ENCODE measurements at places on chromosomes 2 and 18.

GRCh38 chr2:8549273-8549922, 132.5 kb upstream of the ID2 start:
- peak; percentile 53 for DNase-seq

DNA sequence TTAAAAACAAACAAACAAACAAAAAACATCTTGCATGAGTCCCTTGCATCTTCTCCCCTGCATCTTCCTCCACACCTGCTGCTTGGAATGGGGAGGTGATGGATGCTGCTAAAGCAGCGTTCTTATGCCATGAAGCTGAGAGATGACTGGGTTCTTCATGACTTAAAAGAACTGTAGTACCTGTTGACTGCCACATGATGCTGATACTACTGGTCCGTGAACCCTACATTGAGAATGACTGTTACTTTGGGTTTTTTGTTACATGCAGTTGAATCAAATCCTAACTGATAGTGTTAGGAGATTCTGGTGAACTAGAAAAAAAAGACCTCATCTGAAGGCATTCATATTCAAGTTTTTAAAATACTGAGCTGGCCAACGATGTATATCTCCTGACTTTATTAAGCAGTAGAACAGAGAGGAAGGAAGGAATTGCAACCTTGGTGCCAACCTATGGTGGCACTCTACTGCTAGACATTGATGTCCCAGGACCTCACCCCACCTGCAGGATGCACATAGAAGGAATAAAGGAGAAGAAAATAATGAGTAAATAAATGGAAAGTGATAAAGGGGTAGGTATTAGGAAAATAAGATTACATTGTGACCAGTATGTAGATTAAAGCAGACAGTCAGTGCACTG, 63.2 kb upstream of the SPAG16 start:
- DNase-seq, result no peak

GRCh38 chr2:120445449-120446143, 99.7 kb downstream of the INHBB start:
- DNase-seq, result peak; percentile 24

- no peak for DNase-seq
Measured at GRCh38 chr2:105977212-105977611, 216.9 kb downstream of the UXS1 start.

DNA sequence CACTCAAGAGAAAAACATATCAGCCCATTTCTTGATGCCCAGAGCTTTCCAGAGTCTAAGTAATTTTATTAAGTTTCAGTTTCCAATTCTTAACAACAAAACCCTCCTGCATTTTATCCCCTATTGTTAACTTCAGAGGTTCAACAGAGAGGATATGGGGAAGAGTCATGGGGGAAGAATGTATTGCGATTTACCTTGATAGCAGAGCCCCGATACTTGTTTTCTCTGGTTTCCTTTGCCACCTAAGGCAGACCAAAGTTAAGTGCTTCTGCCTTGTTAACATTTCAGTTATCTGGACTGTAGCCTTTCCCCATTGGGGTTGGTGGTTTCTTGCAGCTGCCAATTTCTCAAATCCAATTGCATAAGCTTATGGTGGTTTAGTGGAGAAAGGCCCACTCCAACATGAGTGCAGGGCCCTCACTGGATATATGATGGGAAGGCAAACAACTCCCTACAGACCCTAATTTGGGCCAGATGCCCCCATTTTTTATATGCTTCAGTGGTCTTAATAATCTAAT, 82.0 kb upstream of the ITGB6 start:
- DNase-seq, result no peak

- no peak for DNase-seq
Measured at GRCh38 chr18:72868585-72869225, 918 bp upstream of the NETO1 start.

GRCh38 chr2:237689336-237690131, 62.1 kb downstream of the LRRFIP1 start:
- peak; percentile 83 for DNase-seq

- DNase-seq, result no peak
Measured at GRCh38 chr2:74834792-74835755, 1.1 kb downstream of the HK2 start.

GRCh38 chr18:74303936-74304335, 11.7 kb upstream of the C18orf63 start:
- no peak for DNase-seq

- no peak for DNase-seq
Measured at GRCh38 chr2:102592601-102593000, 26.8 kb upstream of the SLC9A2 start.

GRCh38 chr2:53655256-53655655, 112.3 kb upstream of the CHAC2 start:
- no peak for DNase-seq

DNA sequence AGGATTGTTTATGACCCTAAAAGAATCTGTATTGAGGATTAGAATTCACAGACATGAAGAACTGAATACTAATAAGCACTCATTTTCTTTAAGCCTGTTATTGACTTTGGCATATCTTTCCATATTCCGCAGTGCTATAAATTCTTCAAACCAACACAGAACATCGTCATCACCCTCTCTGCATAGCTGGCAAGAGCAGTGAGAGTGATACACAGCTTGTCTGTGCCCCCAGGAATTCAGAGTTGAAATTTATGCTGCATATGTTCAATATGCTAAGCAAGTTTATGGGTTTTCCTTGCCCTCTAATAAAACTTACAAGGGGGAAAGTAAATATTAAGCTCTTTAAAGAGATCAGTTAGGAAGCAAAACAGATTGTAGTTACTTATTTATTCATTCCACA, 32.7 kb downstream of the CTLA4 start:
- DNase-seq, result no peak

DNA sequence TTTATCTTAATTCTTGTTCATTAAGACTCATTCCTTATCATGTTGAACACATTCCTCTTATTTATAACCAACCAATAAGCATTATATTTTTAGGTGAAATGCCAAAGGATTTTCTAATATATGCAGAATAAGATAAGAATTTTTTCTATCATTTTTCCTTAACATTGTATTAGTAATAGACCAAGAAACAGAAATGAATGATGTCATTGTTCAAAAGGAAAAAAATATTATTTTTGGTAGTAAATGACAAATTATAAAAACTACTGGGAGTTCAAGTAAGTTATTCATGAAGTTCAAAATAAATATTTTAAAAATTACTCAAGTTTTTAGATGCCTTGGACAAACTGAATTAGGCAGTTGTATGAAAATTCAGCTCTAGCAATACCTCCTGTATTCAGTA, 25.5 kb downstream of the DCAF17 start:
- DNase-seq, result no peak

DNA sequence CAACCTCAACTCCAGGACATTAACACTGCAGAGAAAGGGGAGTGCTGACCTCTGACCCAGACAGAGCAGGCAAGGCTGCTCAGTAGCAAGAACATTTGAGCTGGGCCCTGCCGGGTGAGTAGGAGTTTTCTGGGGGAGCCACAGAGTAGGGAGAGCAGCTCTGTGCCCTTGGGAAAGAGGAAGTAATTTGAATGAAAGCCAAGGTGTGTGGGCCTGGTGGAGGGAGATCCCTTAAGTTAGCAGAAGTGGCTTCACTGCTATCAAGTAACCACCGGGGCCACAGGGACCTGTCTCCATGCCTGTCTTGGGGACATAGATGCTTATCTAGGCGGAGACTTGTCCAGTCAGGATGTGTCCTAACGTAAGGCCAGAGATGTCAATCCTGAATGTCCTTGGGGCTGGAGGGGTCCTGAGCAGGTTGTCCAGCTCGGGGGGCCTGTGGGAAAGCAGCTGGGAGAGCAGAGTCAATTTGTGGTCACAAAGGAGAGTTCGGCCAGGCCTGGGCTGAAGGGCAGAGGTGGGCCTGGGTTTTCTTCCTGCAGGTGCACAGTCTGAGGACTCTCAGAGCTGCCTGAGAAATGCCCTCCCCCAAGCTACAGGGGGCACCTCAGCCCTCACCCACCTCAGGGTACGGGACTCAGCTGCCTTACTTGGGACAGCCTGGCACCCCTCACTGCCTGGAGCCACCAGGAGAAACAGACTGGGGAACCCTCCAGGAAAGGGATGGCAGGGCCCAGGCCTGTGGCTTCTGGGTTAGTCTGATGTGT, 15.0 kb upstream of the OTOF start:
- DNase-seq, result no peak

DNA sequence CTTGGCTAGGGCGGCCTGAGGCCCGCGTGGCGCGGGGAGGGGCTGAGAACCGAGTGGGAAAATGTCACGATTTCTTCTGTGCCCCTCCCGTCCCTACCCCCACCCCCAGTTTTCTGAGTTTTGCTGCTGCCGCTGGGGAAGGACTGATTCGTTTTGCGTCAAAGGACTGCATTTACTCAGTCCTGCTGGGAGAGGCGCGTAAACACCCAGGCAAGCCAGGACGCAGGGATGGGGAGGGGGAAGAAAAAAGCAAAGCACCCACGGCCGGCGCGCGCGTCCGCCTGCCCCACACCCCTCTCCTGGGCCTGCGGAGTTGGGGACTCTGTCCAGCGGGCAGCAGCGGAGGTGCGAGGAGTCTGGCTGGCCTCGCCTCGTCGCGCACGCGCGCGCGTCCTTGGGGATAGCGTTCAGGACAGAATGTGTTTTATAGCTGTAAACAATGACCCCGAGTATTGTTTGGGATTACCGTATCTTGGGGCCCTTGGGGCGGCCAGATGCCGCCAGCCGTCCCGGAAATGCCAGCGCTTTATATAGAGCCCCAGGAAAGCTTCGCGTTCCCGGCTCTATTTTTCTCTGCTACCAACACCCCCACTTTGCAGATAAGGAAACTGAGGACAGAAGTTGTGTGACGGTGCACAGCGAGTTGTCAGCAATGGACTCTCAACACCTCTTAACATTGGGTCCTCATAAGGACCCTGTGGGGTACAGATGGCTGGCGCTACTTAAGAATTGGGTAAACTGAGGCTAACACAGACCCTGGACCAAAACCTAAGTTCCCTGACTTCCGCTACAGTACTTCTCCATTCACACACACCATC, 1.7 kb upstream of the FOSL2 start:
- DNase-seq, result peak; percentile 94

DNA sequence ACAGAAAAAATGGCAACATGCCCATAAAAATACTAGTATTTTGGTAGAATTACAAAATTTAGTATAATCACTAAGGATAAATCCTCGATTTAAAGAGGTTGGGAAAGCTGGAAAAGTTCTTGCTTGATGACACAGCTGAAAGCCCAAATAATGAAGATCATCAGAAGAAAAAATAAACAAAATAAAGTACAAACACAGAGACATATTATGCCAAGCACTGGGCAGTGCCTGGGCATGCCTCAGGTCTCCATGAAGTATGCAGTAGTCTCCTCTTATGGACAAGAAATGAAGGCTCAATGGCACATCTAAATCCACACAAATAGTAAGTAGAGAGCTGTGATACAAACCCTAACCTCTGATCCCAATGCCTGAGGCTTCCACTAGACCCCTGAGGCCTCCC, 57.7 kb downstream of the RNU4ATAC start:
- DNase-seq, result no peak

DNA sequence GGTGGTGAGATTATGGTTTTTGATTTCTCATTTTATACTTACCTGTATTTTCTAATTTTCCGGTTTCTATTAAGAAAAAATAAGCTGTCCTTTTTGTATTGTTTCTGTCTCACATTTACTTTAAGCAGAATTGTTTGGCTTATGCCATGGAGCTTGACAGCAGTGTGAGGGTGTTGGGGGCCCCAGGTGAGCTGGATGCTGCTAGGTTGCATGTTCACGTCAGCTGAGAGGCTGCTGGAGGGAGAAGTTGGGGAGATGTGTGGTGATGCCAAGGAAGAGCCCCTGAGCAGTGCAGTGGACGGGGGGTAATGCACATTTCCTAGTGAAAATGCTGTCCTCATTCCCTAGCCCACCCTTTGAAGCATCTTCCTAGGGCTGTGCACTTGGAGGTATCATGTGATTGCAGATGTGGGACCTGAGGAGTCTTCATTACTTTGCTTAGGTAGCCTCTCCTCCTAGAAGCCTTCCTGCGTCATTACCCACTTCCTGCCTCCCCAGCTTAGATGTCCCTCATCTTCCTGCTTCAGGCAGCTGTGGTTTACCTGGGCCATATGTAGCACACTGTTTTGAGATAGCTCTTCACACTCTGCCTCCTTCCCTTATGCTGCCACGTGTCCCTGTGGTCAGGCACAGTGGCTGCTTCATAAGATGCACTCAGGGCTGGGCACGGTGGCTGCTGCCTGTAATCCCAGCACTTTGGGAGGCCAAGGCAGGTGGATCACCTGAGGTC, 16.2 kb downstream of the ATG16L1 start:
- no peak for DNase-seq

- peak; percentile 26 for DNase-seq
Measured at GRCh38 chr2:19874726-19875125, 27.1 kb downstream of the TTC32 start.

DNA sequence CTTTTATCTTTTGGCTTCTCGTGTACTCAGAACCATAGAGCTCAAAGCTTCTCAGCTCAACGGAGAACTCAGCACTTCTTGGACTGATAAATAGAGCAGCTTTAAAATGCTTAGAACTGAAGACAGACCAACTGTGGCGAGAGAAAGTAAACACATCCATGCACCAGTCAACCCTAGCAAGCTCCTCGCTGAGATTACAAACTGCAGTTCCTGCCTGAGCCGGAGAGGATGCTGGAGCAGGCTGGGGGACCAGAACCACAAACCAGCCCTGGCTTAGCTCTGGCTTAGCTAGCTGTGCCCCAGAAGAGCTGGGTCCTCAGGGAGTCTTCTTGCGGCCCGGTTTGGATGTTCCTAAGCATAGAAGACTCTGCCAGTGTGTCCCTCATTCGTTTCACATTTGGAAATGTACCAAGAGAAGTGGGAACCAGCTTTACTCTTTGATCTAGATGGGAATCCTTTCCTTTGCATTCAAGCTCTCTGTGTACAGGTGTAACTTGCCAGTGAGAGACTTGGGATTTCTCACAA, 5.6 kb downstream of the PAX8 start:
- DNase-seq, result no peak

DNA sequence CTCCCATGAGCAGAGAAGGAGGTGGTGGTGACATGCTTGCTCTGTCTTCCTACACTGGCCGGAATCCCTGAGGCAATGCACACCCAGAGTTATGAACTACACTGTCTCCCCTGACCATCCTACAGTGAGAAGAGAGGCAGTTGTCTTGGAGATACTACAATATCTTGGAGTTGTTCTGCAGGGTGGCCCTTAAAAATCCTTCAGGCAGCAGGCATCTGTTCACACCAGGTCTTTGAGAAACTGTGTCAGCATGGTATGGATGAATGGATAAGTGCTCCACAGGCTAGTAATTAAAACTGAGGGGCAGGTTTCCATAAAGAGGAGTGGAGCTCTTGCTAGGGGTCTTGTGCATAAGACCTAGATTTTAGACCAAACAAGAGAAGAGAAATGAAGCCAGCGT, 223.7 kb upstream of the COPS8 start:
- no peak for DNase-seq

DNA sequence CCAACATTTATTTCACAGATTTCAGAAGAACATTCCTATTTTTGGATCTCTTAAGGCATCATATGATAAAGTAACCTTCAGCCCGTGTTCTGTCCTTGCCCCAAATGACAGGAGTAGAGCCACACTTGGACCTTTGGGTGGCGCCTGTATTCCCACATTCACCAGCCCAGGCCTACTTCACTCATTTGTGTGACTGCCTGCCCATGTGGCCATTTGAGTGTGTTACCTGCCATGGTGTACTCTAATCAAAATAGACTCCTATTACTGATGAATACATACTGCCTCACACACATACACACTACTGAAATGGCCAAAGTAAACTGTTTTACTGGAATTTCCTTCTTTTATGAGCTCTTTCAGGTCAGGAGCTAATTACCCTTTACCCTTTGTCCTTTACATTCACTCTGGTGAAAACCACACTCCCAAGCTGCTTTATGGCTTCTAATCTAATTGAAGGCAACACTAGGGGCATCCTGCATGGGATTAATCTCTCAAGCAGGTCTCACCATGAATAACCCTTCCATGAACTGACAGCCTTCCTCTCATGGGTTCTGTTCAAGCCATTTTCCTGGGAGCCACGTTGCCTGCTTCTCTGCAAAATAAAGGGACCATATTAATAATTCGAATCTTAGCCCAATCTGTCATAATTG, 271.0 kb upstream of the GALNT5 start:
- no peak for DNase-seq
